ENCODE measurements at places on chromosomes 4 and X. TPM values are rescaled to one million over a fixed set of nuclear protein-coding genes. Genes with fewer than 3 reads are reported as not detected.
A peak's percentile ranks its signal among the peaks of the same experiment; 100 is the strongest.

The YTHDC1 gene
- total RNA-seq: 39.2 TPM

The BEX5 gene
- not detected for total RNA-seq

The MAGEB10 gene
- total RNA-seq: not detected

DNA sequence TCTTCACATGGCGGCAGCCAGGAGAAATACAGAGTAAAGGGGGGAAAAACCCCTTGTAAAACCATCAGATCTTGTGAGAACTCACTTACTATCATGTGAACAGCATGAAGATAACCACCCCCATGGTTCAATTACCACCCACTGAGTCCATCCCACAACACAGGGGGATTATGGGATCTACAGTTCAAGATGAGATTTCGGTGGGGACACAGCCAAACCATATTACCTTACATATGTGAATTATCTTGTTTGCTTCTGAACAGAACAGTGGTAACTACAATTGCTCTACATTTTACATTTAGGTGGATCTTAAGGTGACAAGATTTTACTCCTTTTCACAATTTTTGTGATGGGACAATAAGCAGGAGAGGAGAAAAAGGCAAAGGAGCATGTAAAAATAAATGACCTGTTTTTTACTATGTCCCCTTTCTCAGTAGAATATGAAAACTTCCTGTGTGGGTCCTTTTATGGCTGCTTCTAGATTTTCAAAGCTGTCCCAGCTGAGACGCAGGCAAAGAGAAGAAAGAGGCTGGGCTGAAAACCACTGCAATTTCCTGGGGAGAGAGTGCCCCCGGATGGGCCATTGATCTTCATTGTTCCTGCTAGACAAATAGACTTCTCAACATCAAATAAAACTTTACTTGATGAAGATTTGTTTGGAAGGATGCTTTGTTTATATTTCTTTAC is 45.9 kb upstream of the PGM2 start:
- no peak overlapping the region for H3K27ac ChIP-seq
- H3K4me3 ChIP-seq: no peak overlapping the region
- H3K27me3 ChIP-seq: no peaks in the 10 kb centered on the region
- DNase-seq: no peak
- H3K36me3 ChIP-seq: no peaks in the 10 kb centered on the region

The SLC10A3 gene
- 10.1 TPM for total RNA-seq

GRCh38 chr4:41219421-41219950 is 5.1 kb upstream of the APBB2 start:
- H3K4me3 ChIP-seq: no peak overlapping the region
- no peak for DNase-seq
- H3K27ac ChIP-seq: no peak overlapping the region
- peaks cover 6% of the 10 kb centered on the region for H3K4me1 ChIP-seq
- no peaks in the 10 kb centered on the region for H3K36me3 ChIP-seq

DNA sequence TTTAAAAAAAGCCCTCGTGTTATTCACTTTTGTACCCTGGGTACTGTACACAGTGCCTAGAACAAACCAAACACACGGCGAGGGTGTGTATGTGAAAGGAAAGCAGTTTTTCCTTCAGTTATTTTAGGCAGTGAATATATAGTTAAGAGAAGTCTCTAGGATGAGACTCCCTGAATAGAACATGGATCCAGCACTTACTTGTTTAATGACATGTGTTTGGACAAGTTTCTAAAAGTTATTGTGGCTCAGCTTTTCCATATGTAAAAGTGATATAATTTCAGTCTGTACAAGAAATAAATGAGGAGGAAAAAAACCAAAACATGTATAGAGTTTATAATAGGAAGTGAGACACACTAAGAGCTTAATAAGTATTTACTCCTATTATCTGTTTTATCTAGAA is 273.2 kb downstream of the ADGRL3 start:
- no peak for DNase-seq
- no peak overlapping the region for H3K27ac ChIP-seq
- H3K4me3 ChIP-seq: no peak overlapping the region
- no peaks in the 10 kb centered on the region for H3K4me1 ChIP-seq
- H3K27me3 ChIP-seq: no peaks in the 10 kb centered on the region

DNA sequence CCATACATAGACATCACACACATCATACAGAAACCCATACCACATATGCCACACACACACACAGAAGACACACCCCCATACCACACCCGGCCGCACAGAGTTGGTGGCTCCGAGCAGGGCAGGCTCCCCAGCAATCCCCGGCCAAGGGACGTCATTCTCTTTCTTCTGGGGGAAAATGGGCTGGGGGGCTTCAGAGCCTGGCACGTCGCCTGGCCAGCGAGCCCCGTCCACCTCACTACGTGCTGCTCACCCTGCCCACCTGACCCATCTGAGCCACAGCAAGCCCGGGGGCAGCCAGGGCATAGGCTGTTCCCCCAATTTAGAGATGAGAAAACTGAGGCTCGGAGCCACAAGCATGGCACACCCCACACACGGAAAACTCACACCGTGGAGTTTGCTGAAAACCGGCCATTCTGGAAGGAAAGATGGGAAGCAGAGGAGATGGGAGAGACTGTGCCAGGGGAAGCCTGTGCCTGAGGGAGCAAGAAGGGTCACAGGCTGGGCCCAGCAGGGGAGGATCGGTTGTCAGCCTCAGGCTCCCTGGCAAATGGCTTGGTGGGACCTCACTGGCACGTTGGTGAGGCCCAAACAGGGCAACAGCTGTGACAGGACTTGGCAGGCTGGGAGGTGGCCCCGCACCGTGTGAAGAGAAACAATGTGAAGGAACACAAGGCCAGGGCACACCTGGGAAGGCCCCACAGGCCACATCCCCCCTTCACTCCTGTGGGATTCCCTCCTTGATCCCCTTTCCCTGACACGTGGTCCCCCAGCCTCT is 73.2 kb downstream of the JAKMIP1 start:
- no peak overlapping the region for H3K27ac ChIP-seq
- H3K27me3 ChIP-seq: no peaks in the 10 kb centered on the region

DNA sequence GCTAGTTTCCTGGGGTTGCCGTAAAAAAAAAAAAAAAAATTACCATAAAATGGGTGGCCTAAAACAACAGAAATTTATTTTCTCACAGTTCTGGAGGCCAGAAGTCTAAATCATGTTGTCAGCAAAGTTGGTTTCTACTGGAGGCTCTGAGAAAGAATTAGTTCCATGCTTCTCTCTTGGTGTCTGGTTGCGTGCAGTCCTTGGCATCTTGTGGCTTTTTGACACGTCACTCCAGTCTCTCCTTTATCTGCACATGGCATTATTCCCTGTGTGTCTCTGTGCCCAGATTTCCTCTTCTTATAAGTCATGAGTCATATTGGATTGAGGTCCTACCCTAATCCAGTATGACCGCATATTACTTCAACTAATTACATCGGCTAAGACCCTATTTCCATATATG is 38.7 kb downstream of the SPATA4 start:
- DNase-seq: peak; percentile 29
- no peaks in the 10 kb centered on the region for H3K36me3 ChIP-seq
- no peak overlapping the region for H3K4me3 ChIP-seq
- H3K27ac ChIP-seq: peak overlapping the region; percentile 57

- no peaks in the 10 kb centered on the region for H3K36me3 ChIP-seq
- peaks cover 16% of the 10 kb centered on the region for H3K4me1 ChIP-seq
- H3K4me3 ChIP-seq: no peak overlapping the region
- H3K27me3 ChIP-seq: no peaks in the 10 kb centered on the region
- DNase-seq: no peak
These were observed 33.7 kb upstream of the LIMCH1 start for GRCh38 chr4:41504167-41504818.

DNA sequence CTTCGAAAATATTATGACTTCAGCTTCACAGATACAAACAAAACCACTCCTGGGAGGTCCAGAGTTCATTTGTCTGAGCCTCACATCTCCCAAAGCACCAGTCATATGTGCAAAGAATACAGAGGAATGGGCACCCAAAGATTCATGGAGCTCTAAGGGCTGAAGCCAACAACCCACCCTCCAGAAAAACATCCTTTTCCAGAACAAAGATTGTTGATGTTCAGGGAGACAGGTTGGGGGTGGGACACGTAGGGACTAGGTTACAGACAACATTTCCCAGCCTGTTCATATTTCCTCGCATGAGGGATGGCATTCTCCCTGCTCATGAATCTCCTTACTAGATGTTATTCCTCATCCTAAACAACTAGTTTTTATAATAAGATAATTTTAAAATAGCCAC is 71.2 kb downstream of the METTL14 start:
- H3K4me1 ChIP-seq: peaks cover 47% of the 10 kb centered on the region
- DNase-seq: no peak
- peaks cover 64% of the 10 kb centered on the region for H3K36me3 ChIP-seq

DNA sequence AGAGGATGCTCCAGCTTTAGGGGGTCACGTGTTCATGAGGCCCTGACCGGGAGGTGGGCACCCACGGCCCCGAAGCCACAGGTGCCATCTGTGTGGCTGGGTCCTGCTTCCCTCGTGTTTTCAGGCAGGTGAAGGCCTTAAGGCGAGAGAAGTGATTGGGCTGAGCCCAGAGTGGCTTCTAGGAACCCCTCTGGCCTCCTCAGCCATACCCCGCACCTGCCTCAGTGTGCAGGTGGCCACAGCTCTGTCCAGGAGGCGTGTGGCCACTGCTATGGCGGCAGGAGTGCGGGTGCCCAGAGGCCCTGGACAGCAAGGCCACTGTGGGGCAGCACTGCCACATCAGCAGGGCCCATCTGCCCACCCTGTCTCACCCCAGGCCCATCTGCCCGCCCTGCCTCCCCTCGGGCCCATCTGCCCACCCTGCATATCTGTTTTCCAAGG is 25.0 kb downstream of the NKX1-1 start:
- H3K27ac ChIP-seq: no peak overlapping the region
- H3K4me1 ChIP-seq: no peaks in the 10 kb centered on the region
- H3K27me3 ChIP-seq: no peaks in the 10 kb centered on the region
- H3K36me3 ChIP-seq: no peaks in the 10 kb centered on the region
- no peak for DNase-seq

DNA sequence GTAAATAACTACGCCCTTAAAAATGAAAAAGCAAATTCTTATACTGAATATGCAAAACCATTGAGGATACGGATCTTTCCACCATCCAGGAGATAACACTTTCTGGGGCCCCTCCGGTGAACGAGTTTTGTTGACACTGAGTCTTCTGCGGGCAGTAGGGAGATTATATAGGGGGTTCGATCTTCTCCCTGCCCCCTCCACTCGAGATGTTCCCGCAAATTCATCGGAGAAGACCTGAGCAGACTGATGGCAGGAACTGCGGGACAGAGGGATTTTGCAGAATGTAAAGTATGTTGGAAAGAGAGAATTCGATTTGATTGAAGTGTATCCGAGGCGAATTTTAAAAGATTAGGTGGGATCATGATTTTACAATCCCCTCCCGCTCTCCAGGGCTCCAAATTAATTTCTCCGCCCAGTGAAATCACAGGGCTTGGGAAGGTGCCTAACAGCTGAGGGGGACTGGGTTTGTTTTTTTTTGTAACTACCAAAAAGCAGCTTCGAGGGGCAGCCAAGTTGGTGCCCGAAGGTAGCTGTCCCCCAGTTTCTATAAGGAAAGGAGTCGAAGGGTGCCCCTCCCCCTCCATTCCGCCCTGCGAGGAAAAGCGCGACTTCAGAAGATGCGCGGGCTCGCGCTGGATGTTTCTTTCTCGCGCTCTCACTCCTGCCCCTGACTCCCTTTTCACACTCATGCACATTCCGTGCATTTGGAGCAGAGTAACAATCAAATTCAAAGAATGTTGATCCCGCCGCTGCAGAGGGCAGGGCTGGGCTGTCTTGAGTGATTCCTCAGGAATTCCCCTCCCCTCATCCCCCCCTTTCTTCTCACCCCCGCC is 1.2 kb downstream of the TMEM255A start:
- H3K27me3 ChIP-seq: 0 out of 2 replicates have a peak, but pooled peaks cover 6% of the 10 kb centered on the region
- H3K4me1 ChIP-seq: no peaks in the 10 kb centered on the region
- H3K27ac ChIP-seq: no peak overlapping the region
- H3K4me3 ChIP-seq: no peak overlapping the region

GRCh38 chr4:54277691-54278090 is 48.6 kb downstream of the PDGFRA start:
- H3K4me1 ChIP-seq: peaks cover 11% of the 10 kb centered on the region
- H3K27me3 ChIP-seq: no peaks in the 10 kb centered on the region
- H3K4me3 ChIP-seq: no peak overlapping the region
- H3K36me3 ChIP-seq: peaks cover 16% of the 10 kb centered on the region

- no peak for DNase-seq
- H3K4me3 ChIP-seq: no peak overlapping the region
- no peaks in the 10 kb centered on the region for H3K27me3 ChIP-seq
- no peak overlapping the region for H3K27ac ChIP-seq
- H3K4me1 ChIP-seq: no peaks in the 10 kb centered on the region
These were observed 2020.0 kb upstream of the ADGRL3 start for GRCh38 chr4:59180161-59180560.

The IL21 gene
- not detected for total RNA-seq

- no peak overlapping the region for H3K4me3 ChIP-seq
- H3K4me1 ChIP-seq: no peaks in the 10 kb centered on the region
- H3K27ac ChIP-seq: no peak overlapping the region
These were observed 31.0 kb downstream of the FRYL start for GRCh38 chr4:48748949-48749596.

- H3K36me3 ChIP-seq: no peaks in the 10 kb centered on the region
- no peaks in the 10 kb centered on the region for H3K4me1 ChIP-seq
- 0 out of 2 replicates have a peak, but pooled peaks cover 3% of the 10 kb centered on the region for H3K27me3 ChIP-seq
- no peak for DNase-seq
- H3K4me3 ChIP-seq: no peak overlapping the region
These were observed 11.2 kb upstream of the ALB start for GRCh38 chr4:73392936-73393335.

- H3K27me3 ChIP-seq: no peaks in the 10 kb centered on the region
- no peaks in the 10 kb centered on the region for H3K36me3 ChIP-seq
- H3K27ac ChIP-seq: no peak overlapping the region
- H3K4me3 ChIP-seq: no peak overlapping the region
- no peak for DNase-seq
These were observed 32.0 kb upstream of the MTMR8 start for GRCh38 chrX:64427281-64427680.

The IL2RG gene
- total RNA-seq: not detected

- H3K27ac ChIP-seq: no peak overlapping the region
- H3K4me1 ChIP-seq: no peaks in the 10 kb centered on the region
- DNase-seq: no peak
- no peaks in the 10 kb centered on the region for H3K27me3 ChIP-seq
- no peaks in the 10 kb centered on the region for H3K36me3 ChIP-seq
These were observed 296.2 kb upstream of the AMOT start for GRCh38 chrX:113136836-113137235.

The ASB12 gene
- not detected for total RNA-seq

The USO1 gene
- total RNA-seq: 78.3 TPM

The GUCY1B1 gene
- 1.0 TPM for total RNA-seq

DNA sequence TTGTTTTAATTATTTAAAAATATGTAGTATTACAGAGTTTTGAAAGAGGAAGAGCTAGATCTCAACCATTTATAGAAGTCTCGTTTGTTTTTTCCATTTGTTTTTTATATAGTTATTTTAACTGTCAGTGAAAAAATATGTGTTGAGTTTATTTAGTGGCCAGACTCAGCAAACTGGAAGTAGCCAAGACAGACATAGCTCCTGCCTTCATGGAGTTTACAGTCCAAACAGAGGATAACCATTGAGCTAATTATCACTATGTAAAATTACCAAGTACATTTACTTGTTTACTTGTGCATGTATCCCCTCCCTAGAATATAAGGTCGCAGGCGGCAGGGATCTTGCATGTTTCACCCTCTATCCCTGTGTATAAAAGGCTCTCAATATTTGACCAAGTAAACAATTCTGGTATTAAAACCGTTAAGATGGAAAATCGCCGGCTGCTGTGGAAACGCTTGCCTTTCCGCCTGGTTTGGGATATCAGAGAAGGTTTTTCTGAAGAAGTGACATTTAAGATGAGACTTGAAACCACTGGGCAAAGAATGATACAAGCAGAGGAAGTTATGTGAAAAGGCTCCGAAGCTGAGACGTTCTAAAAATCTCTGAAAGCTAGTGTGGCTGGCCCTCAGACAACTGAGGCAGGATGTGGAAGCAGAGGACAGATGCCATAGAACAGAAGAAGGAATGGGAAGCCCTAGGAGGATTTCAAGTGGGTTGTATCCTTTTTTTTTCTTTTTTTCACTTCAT is 1.3 kb upstream of the CCNI start:
- peaks cover 8% of the 10 kb centered on the region for H3K36me3 ChIP-seq
- no peaks in the 10 kb centered on the region for H3K27me3 ChIP-seq
- peak overlapping the region; percentile 100 for H3K27ac ChIP-seq
- peaks cover 25% of the 10 kb centered on the region for H3K4me1 ChIP-seq
